Kidney (tissue), 22 donors: ENCODE measurements at places on chromosomes 4 and X. TPM values are rescaled to one million over a fixed set of nuclear protein-coding genes. Genes with fewer than 3 reads are reported as not detected.

Gene H2BW2
- not detected for total RNA-seq

Gene GAGE13
- total RNA-seq, result not detected

Gene PLP1
- 2.4 TPM for total RNA-seq

Gene CWH43
- 2.4 TPM for total RNA-seq

Gene NAP1L2
- total RNA-seq, result 9.8 TPM

Gene MMRN1
- 28.9 TPM for total RNA-seq

Gene AADAT
- 2.6 TPM for total RNA-seq

Gene CFAP47
- 1.4 TPM for total RNA-seq

Gene SPANXN3
- not detected for total RNA-seq

Gene SORCS2
- total RNA-seq, result 9.1 TPM

Gene TMEM271
- not detected for total RNA-seq

Gene CYP4V2
- 69.8 TPM for total RNA-seq

Gene RTL9
- not detected for total RNA-seq

Gene DIPK2B
- total RNA-seq, result 25.2 TPM

Gene LRBA
- total RNA-seq, result 76.7 TPM

Gene ZCCHC18
- 0.79 TPM for total RNA-seq

Gene TRIM61
- 0.54 TPM for total RNA-seq

Gene CABS1
- total RNA-seq, result not detected

Gene FAT1
- total RNA-seq, result 254 TPM

Gene AFAP1
- 26.3 TPM for total RNA-seq

Gene KDR
- total RNA-seq, result 28.8 TPM

Gene DKK2
- total RNA-seq, result 0.22 TPM

Gene DDX53
- total RNA-seq, result not detected

Gene PCYT1B
- total RNA-seq, result 0.13 TPM

Gene TRIM2
- total RNA-seq, result 122 TPM

Gene ATRX
- 93.5 TPM for total RNA-seq

Gene MAOB
- 58.5 TPM for total RNA-seq

Gene GSX2
- not detected for total RNA-seq

Gene GATA1
- 0.60 TPM for total RNA-seq

Gene SFRP2
- 4.1 TPM for total RNA-seq

Gene PCDH7
- total RNA-seq, result 10.2 TPM

Gene ACOX3
- total RNA-seq, result 21.7 TPM

Gene RFC1
- total RNA-seq, result 38.4 TPM

Gene STARD8
- total RNA-seq, result 23.4 TPM

Gene RRH
- 0.44 TPM for total RNA-seq

Gene BANK1
- total RNA-seq, result 7.4 TPM

Gene PRSS12
- 1.1 TPM for total RNA-seq

Gene TCP11X1
- total RNA-seq, result not detected

Gene FAM9B
- total RNA-seq, result not detected

Gene ASMT
- 0.22 TPM for total RNA-seq

Gene OFD1
- total RNA-seq, result 42.0 TPM

Gene SPOCK3
- 0.25 TPM for total RNA-seq

Gene MAGEA12
- not detected for total RNA-seq

Gene TMPRSS11F
- not detected for total RNA-seq

Gene IDS
- 85.8 TPM for total RNA-seq

Gene USP26
- not detected for total RNA-seq

Gene GAGE12J
- not detected for total RNA-seq

Gene ARFIP1
- 39.1 TPM for total RNA-seq
